ENCODE measurements at places on chromosomes 3 and 15.

DNA sequence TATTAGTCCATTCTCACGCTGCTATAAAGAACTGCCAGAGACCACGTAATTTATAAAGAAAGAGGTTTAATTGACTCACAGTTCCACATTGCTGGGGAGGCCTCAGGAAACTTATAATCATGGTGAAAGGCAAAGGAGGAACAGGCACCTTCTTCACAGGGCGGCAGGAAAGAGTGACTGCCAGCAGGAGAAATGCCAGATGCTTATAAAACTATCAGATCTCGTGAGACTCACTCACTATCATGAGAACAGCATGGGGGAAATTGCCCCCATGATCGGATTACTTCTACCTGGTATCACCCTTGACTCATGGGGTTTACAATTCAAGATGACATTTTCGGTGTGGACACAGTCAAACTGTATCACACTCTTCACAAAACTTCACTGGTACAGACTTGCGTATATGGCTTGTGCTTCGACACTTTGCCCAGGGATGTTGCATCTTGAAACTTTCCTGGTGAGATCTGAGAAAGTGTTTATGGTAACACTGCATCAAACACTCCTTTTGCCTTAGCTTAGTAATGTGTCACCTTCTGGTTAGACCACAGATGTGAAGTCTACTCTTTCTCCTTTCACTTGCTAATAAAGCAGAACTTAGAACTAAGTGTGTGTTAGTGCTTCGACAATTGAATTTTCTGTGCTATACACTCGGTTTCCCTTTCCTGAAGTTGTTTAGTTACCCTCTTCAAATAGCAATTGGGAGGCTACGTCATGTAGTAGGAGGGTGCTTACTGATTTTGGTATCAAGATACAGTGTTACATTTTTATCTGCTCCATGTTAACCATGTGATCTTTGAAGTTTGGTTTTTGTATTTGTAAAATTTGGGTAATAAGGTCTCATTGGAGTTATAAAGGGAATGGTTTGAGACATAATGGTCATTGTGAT, 185.7 kb downstream of the LPP start:
- DNase-seq: no peak

GRCh38 chr3:11903047-11903446, 56.4 kb upstream of the TAMM41 start:
- no peak for DNase-seq

DNA sequence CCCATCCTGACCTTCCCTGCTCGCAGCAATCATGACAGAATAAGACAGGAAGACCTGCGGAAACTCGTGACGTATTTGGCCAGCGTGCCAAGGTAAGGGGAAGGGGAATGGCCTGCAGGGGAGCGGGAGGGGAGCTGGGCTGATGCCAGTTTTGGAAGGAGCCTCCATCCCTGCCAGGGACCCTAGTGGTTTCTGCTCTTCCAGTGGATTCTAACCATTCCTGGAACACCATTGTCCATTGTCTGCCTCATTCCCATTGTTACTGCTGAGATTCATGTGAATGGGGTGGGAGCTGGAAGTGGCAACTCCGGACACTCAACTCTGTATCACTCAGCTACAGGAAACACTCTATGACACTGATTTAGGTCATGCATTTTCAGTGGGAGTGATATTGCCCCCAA, 242.9 kb upstream of the ROPN1 start:
- DNase-seq: no peak

DNA sequence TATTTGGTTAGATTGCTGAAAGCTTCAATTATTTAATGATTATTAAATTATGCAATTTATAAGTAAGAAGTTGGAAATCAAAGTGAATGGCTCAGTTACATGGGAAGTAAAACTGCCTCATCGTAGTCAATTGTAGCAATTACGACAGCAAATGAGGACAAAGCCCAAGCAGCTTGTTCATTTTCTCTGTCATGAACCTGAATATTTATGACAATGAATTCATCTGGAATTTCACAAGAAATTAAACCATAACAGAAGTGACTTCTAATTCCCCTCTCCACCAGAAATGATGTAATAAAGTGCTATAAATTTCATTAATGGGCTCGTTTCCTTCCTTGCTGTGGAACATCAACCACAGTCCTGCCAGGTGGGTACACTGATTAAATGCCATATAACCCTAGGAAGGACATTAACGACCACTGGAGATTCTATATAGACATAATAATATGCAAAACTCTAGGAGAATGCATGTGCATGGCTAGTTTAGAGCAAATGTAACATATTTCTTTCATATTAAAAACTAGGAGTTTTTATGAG, 273.8 kb upstream of the DCBLD2 start:
- no peak for DNase-seq

DNA sequence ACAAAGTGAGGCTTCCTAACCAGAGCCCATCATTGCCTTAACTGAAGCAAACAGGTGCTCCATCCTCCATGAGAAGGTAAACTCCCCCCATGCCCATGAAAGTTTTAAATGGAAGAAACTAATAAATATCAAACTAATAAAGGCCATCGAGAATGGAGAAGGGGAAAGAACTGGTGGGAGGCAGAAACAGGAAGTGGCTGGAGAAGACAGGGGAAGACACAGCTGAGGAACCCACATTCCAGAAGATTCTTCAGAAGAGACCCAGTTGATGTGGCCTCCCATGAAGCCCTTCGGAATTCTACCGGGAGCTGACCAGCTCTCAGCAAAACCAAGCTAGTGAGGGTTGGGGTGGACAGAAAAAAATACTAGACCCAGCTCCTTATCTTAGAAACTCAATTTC, 41.6 kb downstream of the SH3BP5 start:
- DNase-seq: no peak

DNA sequence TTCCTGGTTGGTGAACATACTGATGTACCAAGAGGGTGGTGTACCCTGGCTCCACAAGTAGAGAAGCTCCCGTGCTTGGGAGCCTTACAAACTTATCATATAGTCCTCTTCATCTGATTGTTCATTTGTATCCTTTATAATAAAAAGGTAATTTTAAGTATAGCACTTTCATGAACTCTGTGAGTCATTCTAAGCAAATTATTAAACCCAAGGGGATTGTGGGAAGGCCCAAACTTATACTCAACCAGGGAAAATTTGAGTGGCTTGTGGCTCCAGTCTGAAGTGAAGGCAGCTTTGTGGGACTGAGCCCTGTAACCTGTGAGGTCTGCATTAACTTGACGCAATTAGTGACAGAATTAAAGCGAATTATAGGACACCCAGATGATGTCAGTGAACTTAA, 29.0 kb downstream of the TTBK2 start:
- no peak for DNase-seq

DNA sequence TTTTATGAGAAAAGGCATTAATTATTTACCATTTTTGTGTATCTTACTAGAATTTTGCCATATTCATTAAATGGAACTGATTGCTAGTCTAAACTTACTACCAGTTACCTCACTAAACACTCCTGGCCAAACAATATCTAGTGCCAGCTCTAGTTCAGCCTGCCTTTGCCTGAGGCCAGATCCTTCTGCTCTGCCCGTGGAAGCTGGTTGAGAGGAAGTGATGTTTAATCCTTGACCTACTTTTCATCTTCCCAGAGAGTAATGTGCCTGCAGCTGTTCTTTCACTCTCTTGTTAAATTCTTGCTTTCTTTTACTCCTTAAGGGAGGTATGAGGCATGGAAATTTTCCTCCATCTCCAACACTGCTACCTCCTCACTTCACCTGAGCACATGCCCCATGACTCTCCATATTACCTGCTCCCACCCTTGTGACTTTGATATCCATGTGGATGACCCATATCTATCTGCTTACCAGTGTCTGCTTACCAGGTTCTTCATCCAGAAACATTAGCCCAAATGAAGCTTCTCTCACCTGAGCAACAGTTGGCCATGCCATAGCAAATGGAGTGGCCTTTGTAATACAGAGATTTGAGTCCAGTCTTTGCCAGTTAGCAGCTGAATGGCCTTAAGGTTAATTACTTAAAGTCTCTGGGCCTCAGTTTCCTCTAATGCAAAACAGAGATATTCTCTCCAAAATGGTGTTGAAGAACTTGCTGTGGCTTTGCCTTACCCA, 53.4 kb downstream of the UBE2E1 start:
- DNase-seq: no peak

DNA sequence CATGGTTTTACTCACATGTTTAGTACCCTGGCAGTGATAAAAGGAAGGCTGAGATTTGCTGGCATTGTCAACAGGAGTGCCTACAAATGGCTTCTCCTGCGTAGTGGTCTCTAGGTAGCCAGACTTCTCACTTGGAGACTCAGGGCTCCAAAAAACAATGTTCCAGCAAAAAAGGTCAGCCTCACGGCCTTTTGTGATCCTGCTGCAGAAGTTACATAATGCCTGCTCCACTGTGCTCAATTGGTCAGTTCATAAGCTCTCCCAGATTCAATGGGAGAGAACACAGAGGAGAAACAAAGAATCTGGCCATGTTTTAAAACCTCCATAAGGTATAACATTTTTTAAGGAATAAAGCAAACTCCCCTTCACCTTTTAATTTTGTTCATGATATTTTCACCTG, 76.1 kb upstream of the CMSS1 start:
- no peak for DNase-seq

GRCh38 chr3:45986303-45986982, 9.2 kb downstream of the FYCO1 start:
- DNase-seq: no peak

DNA sequence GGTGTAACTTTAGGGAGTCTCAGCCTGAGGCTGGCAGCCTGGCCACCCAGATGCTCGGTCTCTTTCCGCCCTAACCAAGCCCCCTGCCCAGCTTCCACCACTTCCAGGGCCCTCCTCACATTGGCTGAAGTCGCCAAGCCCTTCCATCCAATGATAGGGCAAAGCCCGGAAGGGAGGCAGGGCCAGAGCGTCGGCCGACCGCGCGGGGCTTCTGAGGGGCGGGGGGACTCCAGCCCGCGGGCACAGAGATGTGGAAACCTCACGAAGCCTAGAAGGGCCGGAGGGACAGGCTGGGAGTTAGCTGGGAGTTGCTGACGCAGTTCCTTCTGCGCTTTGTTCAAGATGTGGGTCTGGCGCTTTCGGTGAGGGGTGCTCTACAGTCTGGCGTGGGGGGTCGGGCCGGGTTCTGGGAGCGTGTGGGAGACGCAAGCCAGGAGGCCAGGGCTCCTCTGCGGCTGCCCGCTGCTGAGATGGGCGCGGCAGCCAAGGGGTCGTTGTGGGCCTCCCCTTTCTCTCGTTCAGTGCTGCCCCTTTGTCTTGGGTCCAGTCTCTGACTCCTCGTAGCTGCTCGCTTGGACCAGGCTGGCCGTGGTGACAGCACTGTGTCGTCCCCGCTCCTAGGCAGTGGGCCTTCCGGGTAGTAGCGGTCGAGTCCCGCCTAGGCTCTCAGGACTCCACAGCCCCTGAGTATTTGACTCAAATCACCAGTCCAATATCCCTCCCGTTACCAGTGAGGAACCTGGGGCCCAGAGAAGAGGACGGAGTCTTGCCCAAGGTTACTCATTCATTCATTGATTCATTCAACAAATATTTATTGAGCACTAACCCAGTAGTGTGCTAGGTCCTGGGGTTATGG, at the start of gene ZNF660:
ZNF660 (plus strand) TSS at position 319 of the 856 bp plus-strand sequence. CDS start 9,230 bp downstream, outside the sequence.
- no peak for DNase-seq

DNA sequence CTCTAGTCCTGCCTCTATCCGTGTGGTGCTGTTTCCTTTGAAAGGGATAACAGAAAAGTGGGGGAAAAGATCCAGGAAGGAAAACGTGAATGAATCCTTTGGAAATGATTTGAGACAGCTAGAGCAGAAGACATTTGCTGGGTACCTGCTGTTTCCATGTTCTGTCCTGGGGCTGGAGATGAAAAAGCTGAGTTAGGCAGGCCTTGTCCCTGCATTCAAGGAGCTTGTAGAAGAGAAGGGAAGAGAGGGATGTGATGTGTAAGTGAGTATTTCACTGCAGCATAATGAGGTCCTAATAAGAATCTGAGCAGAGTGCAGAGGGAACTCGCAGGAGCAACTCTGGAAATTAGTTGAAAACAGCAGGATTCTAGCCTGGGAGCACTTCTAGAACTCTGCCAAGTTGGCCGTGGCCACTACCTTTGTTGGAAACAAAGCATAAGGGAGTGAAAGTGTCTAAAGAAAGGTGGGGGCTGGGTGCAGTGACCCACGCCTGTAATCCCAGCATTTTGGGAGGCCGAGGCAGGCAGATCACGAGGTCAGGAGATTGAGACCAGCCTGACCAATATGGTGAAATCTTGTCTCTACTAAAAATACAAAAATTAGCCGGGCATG, 13.8 kb upstream of the SEMA4B start:
- DNase-seq: no peak

- no peak for DNase-seq
These were observed 251.9 kb downstream of the CDIN1 start for GRCh38 chr15:36831125-36831903.

DNA sequence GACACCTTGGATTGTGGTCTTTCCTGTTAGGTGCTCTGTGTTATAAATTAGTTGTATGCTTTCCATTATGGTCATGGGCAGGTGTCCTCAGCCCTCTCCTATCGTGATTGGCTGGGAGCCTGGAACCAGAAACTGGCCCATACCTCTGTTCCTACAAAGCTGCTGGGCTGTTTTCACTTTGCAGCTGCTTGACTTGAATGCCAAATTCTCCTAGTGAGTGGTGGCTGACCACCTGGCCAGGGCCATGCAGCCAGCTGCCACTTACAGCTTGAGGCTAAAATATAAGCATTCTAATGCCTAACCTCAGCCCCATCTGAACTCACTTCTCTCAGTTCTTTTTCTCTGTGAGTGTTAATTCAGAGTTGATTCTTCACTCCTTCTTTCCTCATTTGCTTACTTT, 239.3 kb upstream of the GBE1 start:
- no peak for DNase-seq

- DNase-seq: no peak
These were observed 196.4 kb downstream of the VGLL3 start for GRCh38 chr3:86794361-86795065.

DNA sequence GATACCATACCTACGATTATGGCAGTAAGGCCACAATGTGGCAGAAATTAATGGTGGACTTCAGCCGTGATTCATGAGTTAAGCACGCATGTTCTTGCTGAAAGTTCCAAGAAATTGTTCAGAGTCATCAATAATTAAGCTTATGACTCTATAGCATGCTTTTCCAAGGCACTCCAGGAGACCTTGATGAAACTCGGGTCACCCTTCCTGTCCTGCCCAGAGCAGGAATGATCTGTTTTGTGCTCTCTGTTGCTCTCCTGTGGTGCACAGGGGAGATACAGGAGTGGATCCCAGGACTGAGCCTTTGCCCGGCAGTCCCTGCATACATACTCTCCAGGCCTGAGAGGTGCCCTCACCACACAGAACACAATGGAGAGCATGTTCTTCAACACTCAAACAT, 141.6 kb upstream of the SLC2A2 start:
- DNase-seq: no peak

GRCh38 chr15:91308855-91309254, 208.8 kb downstream of the SV2B start:
- no peak for DNase-seq

- DNase-seq: no peak
These were observed 28.5 kb downstream of the PLSCR4 start for GRCh38 chr3:146222204-146223046.

GRCh38 chr3:183825456-183826161, at the start of gene MAP6D1:
Gene MAP6D1, minus strand, starts transcription at chr3:183825577. Its CDS starts 30 bp downstream, at chr3:183825547.
- DNase-seq: no peak

- DNase-seq: no peak
These were observed 37.4 kb upstream of the KCNMB2 start for GRCh38 chr3:178498871-178499270.

- DNase-seq: no peak
These were observed 4.8 kb downstream of the TBC1D5 start for GRCh38 chr3:17737591-17737990.
